ENCODE measurements at places on chromosomes 7 and 10.
A peak's percentile ranks its signal among the peaks of the same experiment; 100 is the strongest.

DNA sequence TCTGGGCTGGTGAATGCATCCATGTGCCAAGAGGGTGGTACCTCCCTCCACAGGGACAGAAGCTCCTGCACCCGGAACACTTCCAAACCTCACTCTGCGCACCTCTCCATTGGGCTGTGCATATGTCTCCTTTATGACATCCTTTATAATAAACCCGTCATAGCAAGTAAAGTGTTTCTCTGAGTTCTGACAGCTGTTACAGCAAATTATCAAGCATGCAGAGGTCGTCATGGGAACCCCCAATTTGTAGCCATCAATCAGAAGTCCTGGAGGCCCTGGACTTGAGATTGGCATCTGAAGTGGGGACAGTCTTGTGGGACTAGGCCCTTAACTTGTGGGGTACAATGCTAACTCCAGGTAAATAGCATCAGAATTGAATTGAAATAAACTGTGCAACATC is 29.4 kb upstream of the PARD3 start:
- no peak for DNase-seq

- no peak for DNase-seq
Observed at GRCh38 chr7:103538964-103539709, 93.1 kb upstream of the SLC26A5 start.

DNA sequence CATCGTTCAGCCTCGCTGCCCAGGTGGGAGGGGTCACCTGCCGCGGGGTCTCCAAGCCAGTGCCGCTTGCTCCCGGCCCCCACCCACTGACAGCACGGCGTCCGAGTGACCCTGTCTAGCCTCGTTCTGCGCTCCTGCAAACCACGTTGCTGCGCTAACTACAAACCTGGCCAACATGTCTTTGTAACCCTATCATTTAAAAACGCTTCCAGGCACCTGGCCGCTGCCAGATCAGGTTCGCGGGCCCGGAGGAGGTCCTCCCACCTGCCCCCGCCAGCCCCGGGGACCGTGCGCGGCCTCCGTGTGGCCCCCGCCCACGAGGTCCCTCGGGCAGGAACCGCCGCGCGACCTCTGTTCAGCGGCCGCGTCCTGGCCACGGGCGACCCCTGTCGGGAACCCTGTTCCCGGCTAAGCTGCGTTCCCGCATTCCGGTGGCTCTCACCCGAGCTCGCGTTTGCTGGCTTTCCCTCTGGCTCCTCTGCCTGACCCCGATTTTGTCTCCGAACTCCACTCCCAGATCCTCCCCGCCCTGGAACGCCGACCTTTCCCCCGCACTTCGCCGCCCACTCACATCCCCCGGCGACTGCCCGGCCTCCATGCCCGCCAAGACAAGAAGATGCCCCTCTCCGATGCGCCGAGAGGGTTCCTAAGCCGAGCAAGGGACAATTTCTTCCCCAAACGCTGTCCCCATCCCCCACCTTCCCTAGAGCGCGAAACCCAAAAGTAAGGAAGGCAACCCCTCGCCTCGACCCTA is 2.4 kb downstream of the SFMBT2 start:
- peak; percentile 49 for DNase-seq

GRCh38 chr10:128605180-128605579 is 479.0 kb upstream of the MKI67 start:
- DNase-seq, result no peak

DNA sequence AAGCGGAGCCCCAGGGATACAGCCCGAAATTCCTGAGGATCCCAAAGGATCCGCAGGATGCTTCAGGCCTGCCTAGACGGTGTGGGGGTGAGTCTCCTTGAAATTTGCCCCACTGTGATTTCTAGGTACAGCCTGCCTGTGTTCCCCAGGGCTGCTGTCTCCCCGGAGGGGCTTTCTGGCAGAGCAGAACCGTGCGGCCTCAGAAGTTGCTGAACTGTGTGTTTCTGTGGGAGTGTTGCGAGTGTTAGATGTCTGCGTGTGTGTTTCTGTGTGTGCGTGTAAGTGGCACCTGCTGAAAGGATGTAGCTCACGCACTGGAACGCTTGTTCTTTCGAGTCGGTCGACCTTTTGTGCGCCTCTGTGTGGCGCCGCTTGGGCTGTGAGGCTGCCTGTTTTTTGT is 27.8 kb upstream of the ZNF273 start:
- DNase-seq, result no peak

DNA sequence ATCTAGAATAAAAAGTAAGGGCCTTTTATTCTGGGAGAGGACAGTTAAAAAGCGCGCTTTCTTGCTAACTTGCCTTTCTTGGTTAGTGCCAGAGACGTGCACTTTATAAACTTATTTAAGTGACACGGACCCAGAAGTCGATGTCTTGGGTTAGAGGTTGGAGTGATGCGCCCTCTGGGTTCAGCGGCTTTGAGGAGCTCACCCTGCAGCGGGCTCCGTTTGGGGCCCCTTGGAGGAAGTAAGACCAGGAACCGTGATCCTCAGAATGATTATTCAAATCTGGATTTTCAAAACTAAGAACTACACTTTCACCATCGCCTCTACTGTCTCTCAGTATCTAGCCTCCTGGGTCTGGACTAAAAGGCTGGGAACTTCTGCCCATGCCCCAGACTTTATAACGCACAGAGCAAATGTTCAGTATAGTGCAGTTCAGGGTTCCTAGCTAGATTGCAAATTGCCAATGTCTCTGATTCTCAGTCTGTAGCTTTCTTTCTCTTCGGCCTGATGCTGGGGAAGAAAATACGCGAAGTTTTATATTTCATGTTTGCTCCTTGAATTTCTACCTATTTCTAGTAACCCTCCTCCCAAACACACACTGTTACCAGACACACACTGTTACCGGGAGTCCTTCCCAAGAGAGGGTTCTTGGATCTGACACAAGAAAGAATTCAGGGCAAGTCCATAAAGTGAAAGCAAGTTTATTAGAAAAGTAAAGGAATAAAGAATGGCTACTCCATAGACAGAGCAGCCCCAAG is 18.6 kb upstream of the SMO start:
- no peak for DNase-seq

DNA sequence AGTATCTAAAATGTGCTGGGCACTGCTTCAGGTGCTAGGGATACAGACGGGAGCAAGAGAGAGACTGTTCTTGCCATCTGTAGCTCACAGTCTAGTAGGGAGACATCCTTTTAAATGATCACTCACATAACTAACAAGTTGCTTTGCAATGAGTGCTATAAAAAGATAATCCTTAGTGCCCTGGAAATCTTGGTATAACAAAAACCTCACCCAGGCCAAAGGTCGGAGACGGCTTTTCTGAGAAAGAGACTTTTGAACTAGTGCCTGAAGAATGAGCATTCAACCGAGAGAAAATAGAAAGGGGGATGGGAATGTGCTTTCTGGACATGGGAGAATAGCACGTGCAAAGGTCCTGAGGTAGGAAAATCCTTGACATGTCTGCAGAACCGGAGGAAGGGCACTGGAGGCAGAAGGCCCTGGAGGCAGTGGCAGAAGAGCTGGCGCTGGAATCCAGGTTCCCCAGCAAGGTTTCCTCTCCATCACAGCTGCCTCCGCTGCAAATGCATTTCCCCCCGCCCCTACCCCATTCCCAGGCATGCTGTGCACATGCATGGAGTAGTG is 89.4 kb downstream of the COL13A1 start:
- no peak for DNase-seq

GRCh38 chr7:55481155-55481554 is 91.1 kb downstream of the VOPP1 start:
- no peak for DNase-seq

- DNase-seq, result no peak
Observed at GRCh38 chr7:55549457-55549856, 22.8 kb downstream of the VOPP1 start.

GRCh38 chr7:149261316-149261828 is 624 bp upstream of the ZNF783 start:
- no peak for DNase-seq

DNA sequence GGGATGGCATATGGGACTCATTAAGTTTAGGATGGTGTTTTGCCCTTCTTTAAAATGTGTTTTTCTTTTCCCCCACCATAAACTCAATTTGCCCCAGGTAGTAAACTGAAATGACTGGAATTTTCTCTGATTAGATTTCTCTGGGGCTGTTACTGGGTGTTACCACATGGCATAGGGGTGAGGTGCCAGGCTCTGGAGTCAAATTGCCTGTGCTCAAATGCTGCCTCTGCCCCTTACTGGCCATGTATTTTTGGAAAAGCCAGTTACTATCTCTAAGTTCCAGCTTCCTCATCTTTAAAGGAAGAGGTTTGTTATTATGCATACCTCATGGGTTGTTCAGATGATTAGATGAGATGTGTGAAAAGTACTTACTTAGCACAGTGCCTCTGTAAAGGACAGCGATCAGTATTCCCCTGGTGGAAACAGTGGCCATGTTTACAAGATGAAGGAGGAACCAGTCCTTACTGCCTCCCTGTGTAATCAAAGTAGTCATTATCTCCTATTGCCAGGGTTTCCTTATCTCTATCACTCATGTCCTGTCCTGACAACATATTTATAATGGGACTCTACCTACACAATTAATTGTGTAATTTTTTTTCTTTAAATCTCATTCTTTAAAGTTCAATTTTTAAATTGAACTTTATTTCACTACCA is 352.0 kb downstream of the KCNMA1 start:
- no peak for DNase-seq

DNA sequence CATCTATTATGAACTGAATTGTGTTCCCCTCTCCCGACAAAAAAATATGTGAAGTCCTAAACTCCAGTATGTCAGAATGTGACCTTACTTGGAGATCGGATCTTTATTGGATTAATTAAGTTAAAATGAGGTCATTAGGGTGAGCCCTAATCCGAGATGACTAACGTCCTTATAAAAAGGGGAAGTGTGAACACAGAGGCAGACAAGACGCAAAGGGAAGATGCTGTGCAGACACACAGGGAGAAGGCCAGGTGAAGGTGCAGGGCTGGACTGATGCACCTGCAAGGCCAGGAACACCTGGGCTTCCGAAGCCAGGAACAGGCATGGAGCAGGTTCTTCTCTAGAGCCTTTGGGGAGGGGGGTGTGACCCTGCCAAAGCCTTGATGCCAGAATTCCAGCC is 187.8 kb downstream of the PARD3 start:
- DNase-seq, result no peak

DNA sequence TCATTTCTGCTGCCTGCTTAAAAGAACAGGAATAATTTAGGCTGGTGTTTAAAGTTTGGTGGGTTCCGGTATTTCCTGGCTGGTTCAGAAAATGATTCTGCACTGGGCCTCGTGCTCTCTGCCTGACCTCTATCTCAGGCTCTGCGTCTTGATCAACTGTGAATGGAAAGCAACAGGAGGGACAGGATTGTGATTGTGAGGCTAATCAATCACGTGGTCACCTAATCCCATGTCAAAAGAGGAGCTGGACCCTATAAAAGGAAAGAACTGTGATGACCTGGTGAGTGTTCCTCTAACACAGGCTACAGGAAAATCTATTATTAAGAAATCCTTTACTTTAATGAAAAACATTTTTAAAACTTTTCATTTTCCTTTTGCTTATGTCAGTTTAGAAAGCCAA is at the start of gene DHX32:
Gene DHX32, minus strand, starts transcription at position 101 of the 400 bp plus-strand sequence. CDS start 468 bp downstream, outside the sequence.
- no peak for DNase-seq

DNA sequence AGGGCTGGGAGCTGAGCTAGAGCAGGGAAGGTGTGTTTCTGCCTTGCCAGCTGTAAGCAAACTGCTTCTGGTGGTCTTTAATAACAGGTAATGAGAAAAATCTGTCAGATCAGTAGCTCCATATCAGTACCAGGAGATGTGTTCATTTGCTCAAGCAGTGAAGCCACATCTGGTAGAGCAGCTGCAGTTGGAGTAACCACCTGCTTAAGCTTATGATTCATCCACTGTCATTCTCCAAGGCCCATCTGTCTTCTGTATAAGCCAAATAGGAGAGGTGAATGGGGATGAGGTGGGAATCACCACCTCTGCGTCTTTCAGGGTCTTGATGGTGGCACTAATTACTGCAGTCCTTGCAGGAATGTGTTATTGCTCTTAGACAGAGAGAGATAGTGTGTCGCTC is 18.4 kb upstream of the COBL start:
- no peak for DNase-seq

GRCh38 chr7:50531928-50532327 is 33.3 kb downstream of the DDC start:
- DNase-seq, result no peak

DNA sequence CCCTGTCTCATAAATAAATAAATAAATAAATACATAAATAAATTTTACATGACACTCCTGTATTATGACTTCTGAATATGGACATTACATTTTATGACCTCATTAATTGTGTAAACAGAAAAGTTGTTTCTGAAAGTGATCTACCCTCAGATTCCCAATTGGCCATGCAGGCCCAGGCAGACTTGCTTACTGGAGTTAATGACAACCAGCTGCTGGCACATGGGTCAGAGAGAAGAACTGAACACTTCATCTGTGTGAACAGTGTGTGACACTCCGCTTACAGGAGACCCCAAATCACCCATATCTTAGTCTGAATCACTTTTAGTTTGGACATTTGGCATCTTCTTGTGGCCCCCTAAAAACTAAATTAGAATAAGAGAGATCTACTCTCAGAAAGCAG is 31.4 kb downstream of the PARP12 start:
- no peak for DNase-seq

GRCh38 chr10:114289096-114289436 is 50.0 kb downstream of the VWA2 start:
- no peak for DNase-seq

- no peak for DNase-seq
Observed at GRCh38 chr10:55320187-55320700, 519.2 kb upstream of the PCDH15 start.

- no peak for DNase-seq
Observed at GRCh38 chr10:71134732-71135211, 77.6 kb upstream of the UNC5B start.

DNA sequence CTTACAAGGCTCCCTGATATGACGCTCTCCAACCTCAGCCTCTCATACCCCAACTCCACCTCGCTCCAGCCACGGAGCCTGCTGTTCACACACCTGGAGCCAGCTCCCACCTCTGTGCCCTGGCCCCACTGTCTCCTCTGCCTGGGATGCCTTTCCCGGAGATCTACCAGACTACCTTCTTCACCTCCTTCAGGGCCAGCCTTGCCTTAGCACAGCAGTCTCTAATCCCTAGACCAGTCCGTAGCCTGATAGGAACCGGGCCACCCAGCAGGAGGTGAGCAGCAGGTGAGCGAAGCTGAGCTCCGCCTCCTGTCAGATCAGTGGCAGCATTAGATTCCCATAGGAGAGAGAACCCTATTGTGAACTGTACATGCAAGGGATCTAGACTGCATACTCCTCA is 23.2 kb upstream of the SMURF1 start:
- no peak for DNase-seq

GRCh38 chr7:155980841-155981240 is 168.6 kb upstream of the SHH start:
- no peak for DNase-seq

GRCh38 chr10:127878475-127879055 is 14.2 kb downstream of the CLRN3 start:
- no peak for DNase-seq

All from CD4-positive, alpha-beta T cell treated with Interleukin-6 at 100 ng/mL for 8 hours (primary cell).